HuH-7.5 (cell line): ENCODE measurements at places on chromosomes 4 and X.
A peak's percentile ranks its signal among the peaks of the same experiment; 100 is the strongest.

DNA sequence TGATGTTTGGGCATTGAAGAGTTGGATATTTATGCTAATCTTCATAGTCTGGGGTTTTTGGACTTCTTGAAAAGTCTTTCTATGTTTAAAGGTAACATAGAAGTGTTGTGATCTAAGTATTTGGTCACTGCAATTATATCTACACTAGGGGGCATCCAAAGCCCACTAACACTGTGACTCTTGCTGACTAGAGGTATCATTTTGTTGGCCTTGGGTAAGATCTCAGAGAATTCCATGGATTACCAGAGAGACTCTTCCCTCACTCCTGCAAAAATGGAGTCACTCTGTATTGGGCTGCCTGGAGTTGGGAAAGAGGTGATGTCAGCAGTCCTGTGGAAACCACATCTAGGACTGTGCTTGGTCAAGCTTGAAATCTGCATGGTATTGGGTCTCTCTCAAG is 1077.6 kb downstream of the FAM133A start:
- no peak for DNase-seq

- DNase-seq, result peak; percentile 62
Observed at GRCh38 chrX:46573331-46573891, at the start of gene CHST7. Gene CHST7 (plus strand): TSS chrX:46573765. CDS start chrX:46573932, 167 bp downstream.

DNA sequence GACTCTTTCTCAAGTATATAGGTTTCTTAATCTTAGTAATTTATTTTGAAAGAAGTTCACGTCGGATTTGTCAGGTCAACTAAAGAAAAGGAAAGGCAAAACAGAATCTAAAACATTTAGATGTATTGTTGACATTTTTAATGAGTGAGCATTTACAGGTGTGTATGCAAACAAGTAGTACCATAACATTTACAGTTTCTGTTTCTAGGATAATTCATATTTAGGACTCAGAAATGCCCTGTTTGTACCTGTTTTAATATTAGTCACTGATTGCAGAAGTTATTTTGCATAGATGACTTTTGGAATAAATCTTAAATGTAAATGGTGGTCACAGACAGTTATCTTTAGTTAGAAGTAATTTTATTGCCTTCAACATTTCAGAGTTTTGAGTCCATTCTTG is 151.3 kb upstream of the NUDT6 start:
- DNase-seq, result no peak

GRCh38 chrX:35890699-35891098 is 28.8 kb upstream of the CFAP47 start:
- peak; percentile 4 for DNase-seq

GRCh38 chr4:13059019-13059418 is 425.1 kb downstream of the RAB28 start:
- no peak for DNase-seq

- DNase-seq, result no peak
Observed at GRCh38 chrX:6468706-6469105, 66.2 kb downstream of the VCX3A start.

GRCh38 chr4:49063670-49064069 is 77.6 kb downstream of the CWH43 start:
- no peak for DNase-seq

GRCh38 chrX:10173331-10173900 is 16.6 kb downstream of the CLCN4 start:
- DNase-seq, result peak; percentile 37

GRCh38 chr4:155085843-155086530 is 122.4 kb upstream of the NPY2R start:
- DNase-seq, result no peak

- no peak for DNase-seq
Observed at GRCh38 chr4:188989371-188989770, 850.1 kb downstream of the TRIML1 start.

- no peak for DNase-seq
Observed at GRCh38 chr4:184732126-184732525, 1.8 kb downstream of the CENPU start.

DNA sequence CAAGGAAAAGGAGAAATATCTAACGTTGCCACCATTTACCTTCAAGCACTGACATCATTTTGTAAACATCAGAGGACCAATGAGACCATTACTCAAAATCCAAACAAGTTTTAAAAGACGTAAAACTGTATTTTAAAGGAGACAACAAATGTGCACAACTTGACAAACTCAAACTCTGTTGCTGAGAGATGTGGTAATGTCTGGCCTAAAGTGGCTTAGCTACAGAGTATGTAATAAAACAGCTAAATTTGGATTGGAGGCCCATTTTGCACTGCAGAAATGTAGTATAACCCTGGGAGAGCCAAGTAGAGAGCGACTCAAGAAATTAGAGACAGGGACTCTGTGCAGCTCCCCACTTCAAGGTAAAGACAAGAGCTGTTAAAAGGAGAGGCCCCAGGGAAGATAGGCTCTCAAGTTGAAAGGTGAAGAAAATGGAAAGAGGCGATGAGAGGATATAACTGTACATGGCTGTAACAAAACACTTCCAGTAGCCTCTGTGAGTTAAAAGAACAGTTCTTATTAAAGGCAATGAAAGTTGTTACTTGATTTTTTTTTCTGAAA is 20.3 kb downstream of the UNC5C start:
- DNase-seq, result no peak

DNA sequence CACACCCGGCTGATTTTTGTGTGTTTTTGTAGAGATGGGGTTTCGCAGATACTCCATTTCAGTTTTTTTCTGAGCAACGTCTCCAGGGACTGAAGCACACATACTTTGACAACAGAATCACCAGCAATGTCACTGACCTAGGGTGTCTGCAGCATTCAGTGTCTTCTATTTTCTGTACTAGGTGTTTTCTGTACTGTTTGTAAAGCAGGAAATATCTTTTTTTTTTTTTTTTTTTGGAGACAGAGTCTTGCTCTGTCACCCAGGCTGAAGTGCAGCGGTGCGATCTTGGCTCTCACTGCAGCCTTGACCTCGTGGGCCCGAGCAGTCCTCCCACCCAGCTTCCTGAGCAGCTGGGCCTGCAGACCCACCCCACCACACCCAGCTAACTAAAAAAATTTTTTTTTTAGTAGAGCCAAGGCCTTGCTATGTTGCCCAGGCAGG is 8.9 kb downstream of the ADD1 start:
- no peak for DNase-seq

DNA sequence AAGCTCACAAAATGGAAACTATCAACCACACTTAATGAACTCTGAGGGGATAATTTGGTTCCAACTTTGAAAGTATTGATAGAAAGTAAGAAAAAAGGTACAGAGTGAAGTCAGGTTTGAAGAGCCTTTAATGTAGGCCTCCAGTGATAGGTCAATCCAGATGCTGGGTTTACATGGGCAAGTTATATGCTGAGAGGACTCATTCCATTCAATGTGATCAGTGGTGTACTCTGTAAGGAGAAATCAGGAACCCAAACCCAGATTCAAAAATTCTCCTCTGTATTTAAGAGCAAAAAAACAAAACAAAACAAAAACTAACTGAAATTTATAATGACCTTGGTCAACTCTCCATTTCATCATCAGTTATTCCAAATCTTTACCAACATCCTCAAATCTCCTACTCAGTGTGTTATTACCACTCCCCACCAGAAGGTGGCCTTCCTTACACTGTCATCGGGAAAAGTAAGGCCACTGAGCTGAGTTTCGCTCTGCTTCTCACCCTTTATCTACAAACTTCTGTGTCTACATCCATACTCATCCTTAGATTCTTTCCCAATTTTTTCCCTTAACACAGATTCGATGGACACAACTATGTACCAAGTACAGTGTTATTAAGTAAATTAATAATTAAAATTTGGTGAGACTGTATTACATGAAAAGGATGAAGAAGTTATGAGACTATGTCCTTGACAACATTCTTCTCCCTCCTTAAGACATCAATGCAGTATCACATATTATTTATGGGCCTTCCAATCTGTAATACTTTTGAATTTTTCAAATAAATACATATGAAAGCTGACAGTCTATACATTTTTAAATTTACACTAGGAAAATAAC is 88.3 kb downstream of the ZAR1 start:
- peak; percentile 14 for DNase-seq

DNA sequence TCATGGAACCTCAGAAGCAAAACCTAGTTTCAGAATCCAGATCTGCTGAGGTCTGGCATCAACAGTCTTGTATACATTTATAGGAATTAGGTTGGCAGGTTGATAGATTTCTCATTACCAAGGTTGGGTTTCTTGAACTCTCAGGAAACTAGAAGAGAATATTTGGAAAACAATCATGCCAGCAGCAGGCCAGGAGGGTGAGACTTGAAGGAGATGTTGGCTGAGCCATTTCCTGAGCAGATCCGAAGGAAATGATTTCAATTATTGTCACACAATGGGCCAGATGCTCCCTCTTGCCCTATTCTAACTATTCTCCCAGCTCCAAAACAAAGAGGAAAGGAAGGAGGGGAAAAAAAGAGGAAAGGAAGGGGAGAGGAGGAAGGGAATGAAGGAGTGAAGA is 45.2 kb downstream of the SHROOM4 start:
- no peak for DNase-seq

GRCh38 chr4:189802884-189803283 is 137.8 kb upstream of the FRG1 start:
- DNase-seq, result no peak

DNA sequence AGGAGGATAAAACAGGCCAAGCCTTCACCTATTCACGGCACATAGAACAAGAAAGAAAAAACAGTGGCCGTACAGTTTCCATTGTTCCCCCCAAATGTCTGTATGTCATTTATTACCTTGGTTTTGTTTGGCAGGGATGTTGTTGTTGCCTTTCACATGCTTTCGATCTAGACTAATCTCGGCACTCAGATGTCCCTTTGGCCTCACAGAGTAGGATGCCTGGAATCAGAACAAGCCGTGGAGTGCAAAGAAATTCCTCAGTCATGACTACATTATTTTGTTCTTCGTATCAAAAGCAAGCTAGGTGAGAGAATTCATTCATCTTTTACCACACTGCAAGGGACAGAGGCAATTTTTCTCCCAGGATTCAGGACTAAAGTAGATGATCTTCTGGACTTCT is 106.9 kb downstream of the SMIM20 start:
- DNase-seq, result no peak
